Caco-2 (cell line): ENCODE measurements at places on chromosomes 11 and 22.

- DNase-seq, result no peak
Measured at GRCh38 chr11:65390996-65391395, 4.6 kb downstream of the FRMD8 start.

GRCh38 chr11:117547195-117547850, 219.7 kb downstream of the CEP164 start:
- no peak for DNase-seq

- DNase-seq, result peak; percentile 61
Measured at GRCh38 chr11:86459682-86460460, 85.2 kb downstream of the CCDC81 start.

- DNase-seq, result no peak
Measured at GRCh38 chr11:133163463-133164419, 368.6 kb downstream of the OPCML start.

DNA sequence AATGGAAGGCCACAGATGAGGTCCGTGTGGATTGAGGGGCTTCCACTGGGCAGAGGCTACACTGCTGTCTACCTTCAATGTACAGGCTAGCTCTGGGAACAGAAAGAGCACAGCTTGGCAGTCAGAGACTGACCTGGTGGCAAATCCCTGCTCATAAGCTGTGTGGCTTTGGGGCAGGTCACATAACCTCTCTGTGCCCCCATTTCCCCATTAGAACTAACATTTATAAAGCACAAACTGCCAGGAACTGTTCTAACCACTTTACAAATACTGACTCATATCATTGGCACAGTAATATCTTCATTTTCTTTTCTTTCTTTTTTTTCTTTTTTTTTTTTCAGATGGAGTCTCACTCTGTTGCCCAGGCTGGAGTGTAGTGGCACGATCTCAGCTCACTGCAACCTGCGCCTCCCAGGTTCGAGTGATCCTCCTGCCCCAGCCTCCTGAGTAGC, 3.1 kb downstream of the FOSL1 start:
- no peak for DNase-seq

- DNase-seq, result no peak
Measured at GRCh38 chr11:120211522-120212258, 858 bp downstream of the OAF start.

DNA sequence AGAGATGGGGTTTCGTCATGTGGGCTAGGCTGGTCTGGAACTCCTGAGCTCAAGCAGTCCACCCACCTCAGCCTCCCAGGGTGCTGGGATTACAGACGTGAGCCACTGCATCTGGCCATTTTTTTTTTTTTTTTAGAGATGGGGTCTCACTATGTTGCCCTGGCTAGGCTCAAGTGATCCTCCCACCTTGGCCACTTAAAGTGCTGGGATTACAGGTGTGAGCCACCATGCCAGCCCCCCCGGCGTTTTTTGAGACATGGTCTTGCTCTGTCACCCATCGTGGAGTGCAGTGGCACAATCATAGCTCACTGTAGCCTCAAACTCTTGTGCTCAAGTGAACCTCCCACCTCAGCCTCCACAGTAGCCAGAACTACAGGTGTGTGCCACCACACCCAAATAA, 16.5 kb downstream of the RHBDD3 start:
- DNase-seq, result no peak

GRCh38 chr11:129368889-129369672, 6.6 kb upstream of the BARX2 start:
- DNase-seq, result no peak

- peak; percentile 87 for DNase-seq
Measured at GRCh38 chr11:61627850-61628661, 47.2 kb upstream of the SYT7 start.

- no peak for DNase-seq
Measured at GRCh38 chr11:66860449-66860831, 3.6 kb downstream of the LRFN4 start.

GRCh38 chr11:71496421-71496820, 30.6 kb upstream of the KRTAP5-7 start:
- DNase-seq, result peak; percentile 33

- no peak for DNase-seq
Measured at GRCh38 chr11:100789500-100789899, 102.4 kb downstream of the ARHGAP42 start.

- no peak for DNase-seq
Measured at GRCh38 chr11:10371926-10372641, 67.2 kb downstream of the ADM start.

DNA sequence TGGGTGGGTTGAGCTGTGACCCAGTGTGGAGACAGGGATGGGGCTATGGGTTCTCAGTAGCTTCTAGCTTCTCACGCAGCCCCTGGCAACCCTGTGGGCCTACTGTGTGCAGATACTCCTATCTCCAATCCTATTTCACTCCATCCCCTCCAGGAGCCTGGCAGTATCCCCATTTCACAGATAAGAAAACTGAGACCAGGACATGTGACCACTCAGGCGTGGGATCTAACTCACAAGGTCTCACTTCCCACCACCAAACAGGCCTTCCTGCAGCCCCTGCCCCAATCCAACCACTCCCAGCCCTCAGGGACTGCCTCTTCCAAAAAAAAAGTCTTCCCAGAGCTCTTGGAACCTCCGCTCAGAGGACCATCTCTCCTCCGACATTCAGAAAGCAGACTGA, 15.6 kb downstream of the ELFN2 start:
- DNase-seq, result no peak

DNA sequence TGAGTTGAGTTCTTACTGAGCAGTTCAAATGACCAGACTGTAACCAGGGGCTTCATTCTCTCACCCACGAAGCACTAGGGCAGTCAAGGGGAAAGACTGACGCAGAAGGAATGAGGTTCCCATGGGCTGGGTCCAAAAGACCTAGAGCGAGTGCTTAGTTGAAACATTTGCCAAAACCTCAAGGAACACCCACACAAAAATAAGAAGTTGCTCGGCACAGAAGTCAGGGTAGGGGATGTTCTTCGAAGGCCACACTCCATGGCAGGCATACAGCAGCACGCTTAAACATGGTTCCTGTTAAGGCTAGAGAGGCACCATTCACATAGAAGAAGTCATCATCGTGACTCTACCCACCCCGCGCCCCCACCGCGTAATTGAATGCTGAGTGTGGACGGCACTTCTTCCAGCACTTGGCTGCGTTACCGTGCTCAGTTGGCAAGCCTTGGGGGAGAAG, 52.9 kb downstream of the TIMP3 start:
- no peak for DNase-seq

DNA sequence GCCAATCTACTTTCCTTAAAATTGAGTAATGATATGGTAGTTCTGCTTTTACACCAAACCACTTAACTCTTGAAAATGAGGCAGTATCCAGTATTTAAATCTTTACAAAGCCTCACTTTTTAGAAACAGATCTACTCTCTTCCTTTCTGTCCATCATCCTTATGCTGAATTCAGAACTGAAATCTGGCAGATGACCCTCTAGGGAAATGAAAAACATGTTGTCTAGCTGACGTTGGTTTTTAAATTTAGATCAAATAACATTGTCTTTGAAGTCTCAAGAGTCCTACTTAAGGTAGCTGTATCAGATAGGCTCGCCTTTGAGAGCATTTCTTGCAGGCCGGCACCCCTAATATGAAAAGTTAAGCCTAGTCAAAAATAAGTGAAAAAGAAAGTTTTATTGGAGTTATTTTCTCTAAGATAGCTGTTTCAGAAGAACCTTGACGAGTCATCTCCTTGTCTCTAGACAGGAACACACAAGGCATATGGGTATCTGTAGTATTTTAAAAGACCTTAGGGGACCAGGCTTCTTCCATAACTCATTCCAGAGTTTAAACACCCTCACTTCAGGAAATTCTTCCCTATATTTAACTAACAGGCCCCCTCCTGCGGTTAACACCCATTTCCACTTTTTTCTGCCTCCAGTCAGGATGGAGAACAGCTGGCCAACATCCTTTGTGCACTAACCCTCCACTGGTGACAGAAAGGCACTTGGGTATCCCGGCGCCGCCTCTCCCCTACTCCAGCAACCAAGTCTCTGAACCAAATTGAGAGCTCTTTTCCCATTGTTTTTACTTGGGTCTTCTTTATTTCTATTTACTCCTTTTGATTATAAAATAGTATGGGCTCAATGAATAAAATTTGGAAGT, 81.2 kb downstream of the WNT11 start:
- no peak for DNase-seq

DNA sequence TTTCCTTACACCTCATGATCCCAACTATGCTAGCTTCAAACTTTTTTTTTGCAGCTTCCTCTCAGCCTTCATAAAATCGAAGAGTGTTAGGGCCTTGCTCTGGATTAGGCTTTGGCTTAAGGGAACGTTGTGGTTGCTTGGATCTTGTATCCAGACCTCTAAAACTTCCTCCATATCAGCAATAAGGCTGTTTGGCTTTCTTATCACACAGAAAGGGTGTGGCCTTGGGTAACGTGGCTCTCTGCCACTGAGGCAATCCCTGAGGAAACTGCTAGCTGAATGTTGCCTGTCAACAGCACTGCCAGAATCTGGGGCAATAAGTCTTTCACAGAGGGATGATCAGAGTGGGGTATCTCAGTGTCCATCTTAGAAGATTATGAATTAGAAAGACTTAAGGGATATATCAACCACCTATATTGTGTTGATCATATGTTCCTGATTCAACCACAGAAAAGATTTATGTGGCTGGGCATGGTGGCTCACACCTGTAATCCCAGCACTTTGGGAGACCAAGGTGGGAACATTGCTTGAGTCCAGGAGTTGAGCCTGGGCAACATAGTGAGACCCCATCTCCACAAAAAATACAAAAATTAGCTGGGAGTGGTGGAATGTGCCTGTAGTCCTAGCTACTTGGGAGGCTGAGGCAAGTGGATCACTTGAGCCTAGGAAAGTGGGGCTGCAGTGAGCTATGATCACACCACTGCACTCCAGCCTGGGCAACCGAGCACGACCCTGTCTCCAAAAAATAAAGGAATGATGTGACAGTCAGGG, 12.5 kb upstream of the CUL5 start:
- no peak for DNase-seq

DNA sequence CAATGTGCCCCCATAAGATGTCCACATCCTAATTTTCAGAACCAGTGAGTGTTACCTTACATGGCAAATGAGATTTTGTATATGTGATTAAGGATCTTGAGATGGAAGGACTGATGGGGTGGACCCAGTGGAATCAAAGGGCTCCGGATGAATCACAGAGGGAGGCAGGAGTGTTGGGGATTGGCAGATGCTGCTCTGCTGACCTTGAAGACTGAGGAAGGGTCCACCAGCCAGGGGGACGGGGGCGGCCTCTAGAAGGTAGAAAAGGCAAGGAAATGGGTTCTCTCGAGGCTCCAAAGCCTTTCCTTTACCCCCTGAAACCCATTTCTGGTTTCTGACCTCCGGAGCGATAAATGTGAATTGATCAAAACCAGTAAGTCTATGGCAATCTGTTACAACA, 18.8 kb downstream of the TMEM218 start:
- DNase-seq, result no peak
